ENCODE measurements at places on chromosomes 5 and 9. TPM values are rescaled to one million over a fixed set of nuclear protein-coding genes. Genes with fewer than 3 reads are reported as not detected.

- DNase-seq, result no peak
Observed at GRCh38 chr9:18805386-18805785, 227.6 kb downstream of the SAXO1 start.

- no peak for DNase-seq
Observed at GRCh38 chr5:178778919-178779318, 48.5 kb upstream of the ZNF354A start.

DNA sequence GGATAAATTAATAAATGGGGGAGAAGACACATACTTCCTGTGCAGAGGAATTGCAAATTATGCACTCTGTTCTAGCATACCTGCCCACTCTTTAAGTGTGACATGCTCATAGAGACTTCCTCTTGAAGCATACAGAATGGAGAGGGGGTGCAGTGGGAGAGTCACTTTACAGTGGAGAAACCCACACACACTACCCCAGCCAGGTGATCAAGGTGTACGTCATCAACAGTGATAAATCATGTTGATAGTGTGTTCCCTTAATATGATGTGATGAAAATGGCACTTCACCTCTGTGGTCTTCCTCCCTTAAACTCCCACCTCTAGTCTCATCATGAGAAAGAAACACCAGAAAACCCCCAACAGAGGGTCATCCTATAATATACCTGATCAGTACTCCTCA lies 110.0 kb downstream of the SH3GL2 start:
- DNase-seq, result no peak

DNA sequence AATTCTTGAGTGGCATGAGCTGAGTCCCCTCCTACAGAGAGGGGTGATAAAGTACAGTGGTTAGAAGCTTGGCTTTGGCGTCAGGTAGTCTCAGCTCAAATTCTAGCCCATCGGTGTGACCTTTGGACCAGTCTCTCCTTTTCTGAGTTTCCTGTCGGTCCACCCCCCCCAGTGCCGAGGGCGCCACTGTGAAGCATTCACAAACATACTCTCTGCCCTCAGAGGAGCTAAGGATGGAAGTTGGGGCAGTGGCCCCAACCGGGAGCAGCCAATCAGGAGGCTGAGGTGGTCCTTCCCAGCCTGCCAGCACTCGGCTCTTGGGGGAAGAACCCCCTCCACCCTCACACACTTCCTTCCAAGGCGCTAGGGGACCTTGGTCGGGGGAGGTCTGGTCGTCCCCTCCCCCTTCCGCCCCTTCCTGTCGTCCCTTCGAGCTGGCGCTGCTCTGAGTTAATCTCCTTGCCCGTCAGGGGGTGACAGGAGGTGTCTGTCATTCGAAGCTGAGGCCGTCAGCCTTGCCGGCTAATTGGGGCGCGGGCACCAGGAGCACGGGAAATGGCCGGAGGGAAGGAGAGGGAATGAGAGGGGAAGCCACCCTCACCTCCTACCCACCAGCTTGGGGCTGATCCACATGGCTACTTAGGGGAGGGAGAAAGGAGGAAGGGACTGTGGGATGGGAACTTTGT lies 53.0 kb downstream of the CXXC5 start:
- no peak for DNase-seq

Gene LHX6
- not detected for total RNA-seq

DNA sequence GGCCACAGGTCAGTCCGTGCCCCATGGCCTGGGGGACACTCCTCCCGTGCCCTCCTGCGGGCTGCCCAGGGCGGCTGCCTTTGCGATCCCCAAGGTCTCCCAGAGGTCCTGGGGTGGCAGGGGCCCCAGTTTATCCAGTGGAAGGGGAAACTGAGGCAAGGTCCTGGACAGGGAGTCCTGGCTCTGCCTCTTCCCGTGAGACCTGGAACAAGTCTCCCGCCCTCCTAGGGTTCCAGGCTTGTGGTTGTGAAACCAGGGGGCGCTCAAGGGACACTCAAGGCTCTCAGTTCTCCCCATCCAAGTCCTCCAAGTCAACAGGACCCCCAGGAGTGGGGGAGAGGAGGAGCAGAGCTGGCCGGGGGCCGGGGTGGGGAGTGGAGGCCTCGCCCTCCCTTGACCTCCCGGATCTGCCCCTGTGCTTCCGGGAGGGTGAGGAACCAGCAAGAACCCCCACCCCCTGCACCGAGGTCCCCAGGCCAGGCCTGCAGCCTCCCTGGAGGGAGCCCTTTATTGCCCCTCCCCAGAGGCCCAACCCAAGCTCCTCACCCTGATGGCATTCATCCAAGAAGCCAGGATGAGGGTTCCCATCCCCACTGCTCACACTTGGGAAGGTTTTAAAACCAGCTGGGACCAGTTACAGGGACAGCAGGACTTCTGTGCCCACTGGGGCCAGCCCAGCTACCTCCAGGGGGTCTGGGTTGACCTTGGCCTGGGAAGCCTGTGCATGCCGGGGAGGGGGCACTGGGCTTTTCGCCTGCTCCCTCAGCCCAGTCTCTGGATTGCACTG lies 24.7 kb upstream of the TMEM250 start:
- DNase-seq, result no peak

GRCh38 chr9:37997636-37998374 lies 71.2 kb downstream of the SHB start:
- no peak for DNase-seq
